NCI-H187 (cell line): ENCODE measurements at places on chromosomes 2 and 18.

DNA sequence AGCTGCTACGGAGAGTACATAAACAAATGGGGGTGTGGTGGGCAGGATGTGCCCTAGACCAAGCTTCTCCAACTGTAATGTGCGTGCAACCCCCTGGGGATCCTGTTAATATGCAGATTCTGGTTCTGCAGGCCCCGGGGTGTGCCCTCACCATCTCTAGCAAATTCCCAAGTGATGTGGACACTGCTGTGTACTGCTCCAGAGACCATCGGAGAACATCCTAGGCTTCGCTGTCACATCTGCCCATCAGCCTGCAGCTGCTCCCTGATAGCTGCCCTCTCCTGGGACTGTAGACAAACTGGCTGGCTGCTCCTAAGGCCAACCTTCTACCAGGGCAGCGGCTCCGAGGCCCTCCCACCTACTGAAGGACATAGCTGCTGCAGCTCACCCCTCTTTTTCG is 3.2 kb downstream of the HS1BP3 start:
- DNase-seq: no peak

- no peak for DNase-seq
Observed at GRCh38 chr2:150644298-150645067, 157.0 kb upstream of the RND3 start.

DNA sequence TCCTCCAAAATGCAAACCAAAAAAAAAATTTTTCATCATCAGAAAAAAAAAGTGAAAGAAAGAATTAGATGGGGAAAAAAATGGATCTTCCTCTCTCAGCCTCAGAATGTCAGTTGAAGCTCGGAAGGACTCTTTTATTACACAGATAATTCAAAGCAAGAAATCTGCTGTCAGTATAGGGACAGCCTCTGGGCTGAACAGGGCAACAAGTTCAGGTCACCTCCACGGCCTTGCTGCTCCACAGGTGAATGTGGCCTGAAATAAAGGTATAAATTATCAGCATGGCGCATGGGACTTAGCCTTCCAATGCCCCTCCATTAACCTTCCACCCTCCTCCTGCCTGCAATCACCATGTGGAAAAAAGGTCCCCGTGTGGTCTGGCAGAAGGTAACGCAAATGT is 316.8 kb upstream of the POU3F3 start:
- DNase-seq: no peak

GRCh38 chr2:232042911-232043574 is 81.5 kb downstream of the DIS3L2 start:
- no peak for DNase-seq

DNA sequence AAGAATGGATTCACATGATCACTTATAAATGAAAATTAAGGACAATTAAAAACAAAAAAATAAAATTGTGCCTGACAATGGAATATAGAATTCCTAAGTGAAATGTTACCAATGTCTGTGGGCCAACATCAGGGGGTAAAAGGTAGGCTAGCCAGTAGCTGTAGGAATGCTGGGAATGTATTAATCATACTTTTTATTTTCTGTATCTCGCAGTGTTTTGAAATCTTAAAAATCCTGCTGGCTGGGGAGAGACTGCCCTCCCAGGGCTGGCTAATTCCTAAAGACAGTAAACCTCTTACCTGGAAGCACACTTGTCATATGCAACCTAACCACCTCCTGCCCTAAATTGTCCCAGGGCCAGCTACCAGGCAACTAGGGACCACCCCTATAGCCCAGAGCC is 69.8 kb downstream of the REV1 start:
- DNase-seq: no peak

- DNase-seq: no peak
Observed at GRCh38 chr2:167761465-167762136, 485.8 kb downstream of the STK39 start.

DNA sequence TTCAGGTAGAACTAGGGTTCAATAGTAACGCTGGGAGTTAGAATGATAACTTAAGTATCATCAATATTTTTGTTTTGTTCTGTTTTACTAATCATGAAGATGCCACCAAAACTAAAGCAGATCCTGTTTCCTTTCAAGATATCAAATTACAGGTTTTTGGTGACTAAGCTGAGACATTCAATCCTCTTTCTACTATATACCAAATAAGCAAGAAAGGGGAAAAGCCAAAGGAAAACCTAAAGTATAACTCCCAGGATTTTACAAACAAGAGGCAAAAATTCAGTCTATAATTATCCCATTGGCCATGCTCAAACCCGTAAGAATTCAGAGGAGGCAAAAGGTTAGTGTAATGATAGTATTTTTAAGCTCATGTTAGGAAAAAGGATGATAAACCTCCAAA is 175.2 kb upstream of the CCDC150 start:
- DNase-seq: no peak

DNA sequence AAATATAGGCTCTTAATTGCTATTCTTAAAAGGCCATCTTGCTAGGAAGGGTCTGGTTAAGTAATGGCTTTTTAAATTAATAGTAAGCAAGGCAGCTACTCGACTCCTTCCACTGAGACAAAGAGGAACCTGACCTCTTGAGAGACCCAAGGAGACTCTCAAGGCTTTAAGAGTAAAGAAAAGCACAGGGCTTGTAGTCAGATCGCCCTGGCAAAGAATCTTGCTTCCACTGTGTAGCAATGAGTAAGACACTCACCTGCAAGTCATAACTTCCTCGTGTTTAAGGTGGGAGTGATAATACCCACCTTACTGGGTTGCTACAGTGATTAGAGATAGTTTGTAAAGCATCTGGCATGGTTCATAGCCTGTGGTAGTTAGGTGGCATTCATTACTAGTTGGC is 274.5 kb downstream of the TSN start:
- DNase-seq: no peak

DNA sequence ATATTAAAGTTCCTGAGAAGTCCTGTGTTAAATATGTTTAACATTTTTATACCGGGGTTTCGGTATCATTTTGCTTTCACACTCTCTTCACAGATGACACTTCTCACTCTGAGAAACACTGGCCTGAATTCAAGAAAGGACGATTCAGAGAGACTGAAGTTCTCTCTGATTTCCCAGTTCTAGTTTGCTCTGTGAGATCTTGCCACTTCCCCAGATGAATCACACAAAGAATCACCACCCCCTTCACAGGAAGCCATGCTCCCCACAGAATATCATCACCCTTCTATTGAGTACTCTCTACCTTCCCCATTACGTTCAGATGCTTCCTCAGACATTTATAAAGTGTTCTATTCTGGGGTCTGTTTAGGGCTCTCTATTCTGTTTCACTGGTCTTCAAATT is 16.1 kb upstream of the CD207 start:
- no peak for DNase-seq

- no peak for DNase-seq
Observed at GRCh38 chr18:73923866-73924265, 223.8 kb downstream of the FBXO15 start.

GRCh38 chr2:203061346-203061745 is 46.7 kb downstream of the NBEAL1 start:
- DNase-seq: no peak
